ENCODE measurements at places on chromosomes 2 and 18.

DNA sequence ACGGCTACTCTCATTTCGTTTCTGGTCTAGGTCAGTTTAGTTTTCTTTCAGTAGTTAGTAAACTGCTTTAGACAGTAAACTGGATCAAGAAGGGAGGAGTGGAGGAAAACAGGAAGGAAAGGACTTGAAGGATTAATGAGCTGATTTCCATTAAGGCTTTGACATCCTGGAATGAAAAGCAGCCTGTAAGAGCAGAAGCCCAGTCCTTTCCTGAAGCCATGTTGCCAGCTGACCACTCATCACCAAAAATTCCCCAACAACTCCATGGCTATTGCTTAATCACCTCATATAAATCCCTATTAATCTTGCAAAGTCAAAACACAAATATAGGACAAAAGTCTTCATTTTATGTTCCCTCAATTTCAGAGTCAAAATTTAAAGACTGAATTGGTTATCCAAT, 113.7 kb upstream of the ZFP36L2 start:
- DNase-seq: no peak

- no peak for DNase-seq
These were observed 263.7 kb upstream of the SPOPL start for GRCh38 chr2:138237667-138238384.

DNA sequence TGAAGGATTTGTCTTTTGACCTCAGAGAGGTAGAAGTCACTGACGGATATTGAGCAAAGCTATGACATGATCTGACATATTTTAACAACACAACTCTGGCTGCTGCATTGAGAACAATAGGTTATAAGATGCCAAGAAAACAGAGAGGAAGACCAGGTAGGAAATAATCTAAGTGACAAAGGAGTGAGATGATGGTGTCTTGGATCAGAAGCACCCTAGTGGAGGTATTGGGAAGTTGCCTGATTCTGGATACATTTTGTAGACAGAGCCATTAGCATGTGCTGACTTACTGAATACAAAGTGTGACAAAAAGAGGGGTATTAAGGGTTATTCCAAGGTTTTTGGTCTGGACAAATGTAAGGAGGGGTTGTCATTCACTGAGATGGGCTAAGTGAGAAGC, 1438.1 kb downstream of the DPP10 start:
- no peak for DNase-seq

GRCh38 chr2:225598426-225598825, 198.9 kb downstream of the NYAP2 start:
- DNase-seq: no peak

DNA sequence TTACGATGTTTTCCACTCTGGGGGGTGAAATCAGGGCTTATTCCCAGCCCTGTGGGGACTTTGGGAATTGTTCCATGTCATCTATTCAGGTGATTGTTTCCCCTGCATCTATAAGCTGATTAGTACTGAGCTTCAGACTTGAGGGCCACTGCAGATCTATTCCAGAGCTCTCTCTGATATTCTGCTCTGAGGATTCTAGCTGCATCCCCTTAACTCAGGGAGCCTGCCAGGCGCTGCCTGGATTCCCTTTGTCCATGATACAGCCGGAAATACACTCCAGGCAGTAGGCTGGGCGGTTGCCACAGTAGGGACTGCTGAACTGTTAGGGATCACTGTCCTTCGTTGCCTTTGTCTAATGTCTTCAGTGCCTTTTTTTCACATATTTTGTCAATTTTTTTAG, 31.3 kb downstream of the PTRHD1 start:
- no peak for DNase-seq

DNA sequence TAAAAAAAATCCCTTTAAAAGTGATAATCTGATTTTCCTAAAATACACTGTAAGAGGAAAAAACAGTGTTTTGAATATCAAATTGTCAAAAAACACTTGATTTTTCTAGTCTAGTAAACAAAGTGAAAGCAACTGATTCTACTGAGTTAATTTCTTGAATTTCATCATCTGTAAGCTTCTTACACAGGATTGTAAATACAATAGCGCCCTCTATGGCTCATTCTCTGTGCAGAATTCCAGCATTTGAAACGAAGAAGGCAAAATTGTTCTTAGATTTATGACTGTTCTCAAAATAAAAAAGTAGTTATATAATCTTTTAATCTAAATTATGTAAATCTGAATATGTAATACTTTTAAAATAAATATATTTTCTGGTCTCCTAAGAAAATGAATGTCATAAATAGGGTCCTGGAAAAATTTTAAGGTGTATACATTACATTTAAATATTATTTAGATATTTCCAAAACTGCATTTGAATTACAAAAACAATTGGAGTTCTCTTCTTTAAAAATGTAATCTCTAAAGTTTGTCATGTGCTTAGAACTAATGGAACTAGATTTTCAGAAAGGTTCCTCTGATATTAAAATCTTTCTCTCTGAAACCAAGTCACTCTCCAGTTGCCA, 176.9 kb upstream of the MC4R start:
- DNase-seq: peak; percentile 27

- DNase-seq: no peak
These were observed 32.0 kb upstream of the PLB1 start for GRCh38 chr2:28463893-28464292.

DNA sequence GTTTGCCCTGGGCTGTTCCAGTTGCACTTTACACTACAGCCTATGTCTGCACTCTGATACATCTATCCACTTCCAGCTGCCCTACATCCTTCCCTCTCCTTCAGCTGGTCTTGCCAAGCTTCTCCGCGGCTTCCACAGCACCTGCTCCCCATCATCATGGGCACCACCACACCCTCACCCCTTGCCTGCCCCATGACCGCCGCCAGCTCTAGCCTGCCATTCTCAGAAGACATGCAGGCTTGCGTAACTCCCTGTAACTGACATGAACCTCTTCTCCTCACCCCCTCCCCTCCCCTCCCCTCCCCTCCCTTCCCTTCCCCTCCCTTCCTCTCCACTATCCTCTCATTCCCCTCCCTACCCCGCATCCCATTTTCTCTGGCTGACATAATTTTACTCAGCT, 46.0 kb downstream of the PAX8 start:
- DNase-seq: no peak

- no peak for DNase-seq
These were observed 8.8 kb downstream of the IMMT start for GRCh38 chr2:86186431-86186830.

GRCh38 chr2:236971131-236971821, 114.4 kb upstream of the COPS8 start:
- DNase-seq: no peak

DNA sequence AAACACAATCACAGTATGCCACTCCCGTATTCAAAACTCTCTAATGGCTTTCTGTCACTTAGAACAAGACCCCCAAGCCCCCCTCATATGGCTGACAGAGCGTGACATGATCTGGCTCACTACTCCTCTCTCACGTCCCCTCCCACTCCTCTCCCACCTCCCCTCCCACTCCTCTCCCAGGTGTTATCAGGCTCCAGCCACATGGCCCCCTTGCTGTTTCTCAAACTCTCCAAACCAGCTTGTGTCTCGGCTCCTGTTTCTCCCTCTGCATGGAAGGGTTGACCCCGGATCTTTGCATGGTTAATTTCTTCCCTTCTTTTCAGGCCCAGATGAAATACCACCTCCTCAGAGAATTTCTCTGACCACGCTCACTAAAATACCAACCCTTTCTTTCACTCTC, 180.8 kb downstream of the SLC8A1 start:
- no peak for DNase-seq

DNA sequence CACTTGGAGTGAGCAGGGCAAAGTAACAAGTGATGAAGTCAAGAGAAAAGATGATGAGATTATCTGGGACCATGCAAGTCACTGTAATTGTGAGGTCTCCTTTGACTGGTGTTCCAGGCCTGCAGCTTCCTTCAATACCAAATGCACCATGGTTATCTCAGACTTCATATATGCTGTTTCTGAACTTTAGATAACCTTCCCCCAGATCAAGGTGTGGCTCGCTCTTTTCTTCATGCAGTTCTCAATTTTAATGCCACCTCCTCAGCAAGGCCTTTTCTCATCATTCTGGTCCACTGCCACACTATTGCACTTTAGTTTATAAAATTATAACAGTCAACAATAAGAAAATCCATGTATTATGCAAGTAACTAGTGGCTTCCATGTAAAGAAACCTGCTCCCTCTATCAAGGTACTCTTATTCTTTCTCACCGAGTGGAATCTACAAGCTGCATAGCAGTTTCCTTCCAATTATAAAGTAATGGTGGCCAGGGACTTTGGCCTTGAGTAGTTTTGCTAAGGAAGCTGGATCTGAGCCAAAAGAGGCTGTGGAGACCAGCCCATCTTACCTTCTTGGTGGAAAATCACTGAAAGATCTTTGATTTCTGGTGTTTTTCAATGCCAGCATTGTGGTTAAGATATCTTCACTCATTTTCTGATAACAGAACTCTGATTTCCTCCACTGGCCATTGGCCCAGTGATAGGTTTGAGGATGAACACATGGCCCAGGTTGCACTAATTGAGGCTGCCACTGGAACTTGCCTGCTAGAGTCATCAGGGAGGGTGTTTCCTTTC, 113.6 kb downstream of the KCNE4 start:
- DNase-seq: no peak

DNA sequence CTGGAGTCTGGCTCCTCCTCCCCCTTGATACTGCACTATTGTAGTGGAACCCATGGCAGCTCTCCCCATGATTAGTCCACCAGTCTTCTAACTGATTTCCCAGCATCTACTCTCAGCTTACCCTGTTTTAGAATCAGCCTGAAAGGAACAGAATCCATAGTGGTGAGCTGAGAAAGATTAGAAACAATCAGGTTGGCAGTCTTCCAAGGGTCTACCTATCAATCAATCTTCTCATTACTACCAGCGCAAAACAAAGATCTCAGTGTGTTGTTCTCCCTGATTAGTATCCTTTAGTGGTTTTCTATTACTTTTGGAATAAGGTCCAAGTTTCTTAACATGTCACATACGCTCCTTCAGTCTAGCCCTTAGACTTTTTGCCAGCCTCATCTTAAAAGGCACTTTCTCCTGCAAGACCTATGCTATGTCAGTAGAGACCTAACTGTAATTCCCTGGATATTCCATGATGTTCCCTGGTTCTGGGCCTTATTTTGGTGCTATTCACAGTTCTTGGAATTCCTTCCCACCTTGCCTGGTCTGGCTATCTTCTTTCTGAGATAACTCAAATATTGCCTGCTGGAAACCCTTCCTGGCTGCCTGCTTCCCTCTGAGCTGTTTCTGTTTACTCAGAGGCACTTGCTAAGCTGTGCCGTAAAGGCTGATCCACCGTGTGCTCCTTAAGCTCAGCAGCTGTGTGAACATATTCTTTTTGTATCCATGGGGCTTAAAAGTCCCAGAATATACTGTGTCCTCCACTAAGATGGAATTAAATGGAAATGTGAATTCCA, 32.6 kb downstream of the LAMA3 start:
- DNase-seq: no peak

- DNase-seq: peak; percentile 48
These were observed 113.4 kb upstream of the MCFD2 start for GRCh38 chr2:47028846-47029560.

DNA sequence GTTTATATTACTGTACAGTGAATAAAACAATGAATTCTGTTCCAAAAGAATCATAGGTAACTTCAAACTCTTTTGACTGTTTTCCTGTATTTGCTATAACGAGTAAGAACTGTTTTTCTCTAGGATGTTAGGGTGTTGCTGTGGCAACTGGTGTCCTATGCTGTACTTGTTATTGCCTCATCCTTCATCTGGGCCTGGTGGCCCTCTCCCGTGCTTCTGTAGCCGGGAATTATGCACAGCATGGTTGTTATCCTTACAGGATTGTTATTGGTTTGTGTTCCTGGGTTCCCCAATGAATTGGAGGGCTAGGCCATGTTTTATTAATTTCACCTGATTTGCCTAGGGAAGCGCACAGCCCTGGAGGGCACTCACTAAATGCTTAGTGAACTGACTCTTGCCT, 279.2 kb downstream of the PTPRM start:
- DNase-seq: no peak

DNA sequence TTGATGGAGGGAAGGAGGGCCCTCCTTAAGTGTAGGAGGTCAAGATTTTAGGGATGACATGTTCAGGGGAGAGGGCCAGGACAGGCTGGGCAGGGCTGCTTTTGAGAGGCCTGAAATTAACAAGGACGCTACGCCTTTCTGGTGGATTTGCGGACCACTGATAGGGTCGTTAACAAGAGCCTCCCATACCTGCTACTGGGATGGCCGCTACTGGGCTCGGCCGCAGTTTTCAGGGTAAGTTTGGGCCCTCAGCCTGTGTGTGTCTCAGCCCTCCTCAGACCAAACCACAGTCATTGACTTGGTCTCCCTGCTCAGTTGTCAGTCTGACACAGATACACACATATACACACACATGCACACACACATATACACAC, 180.9 kb downstream of the SMAD2 start:
- DNase-seq: no peak

DNA sequence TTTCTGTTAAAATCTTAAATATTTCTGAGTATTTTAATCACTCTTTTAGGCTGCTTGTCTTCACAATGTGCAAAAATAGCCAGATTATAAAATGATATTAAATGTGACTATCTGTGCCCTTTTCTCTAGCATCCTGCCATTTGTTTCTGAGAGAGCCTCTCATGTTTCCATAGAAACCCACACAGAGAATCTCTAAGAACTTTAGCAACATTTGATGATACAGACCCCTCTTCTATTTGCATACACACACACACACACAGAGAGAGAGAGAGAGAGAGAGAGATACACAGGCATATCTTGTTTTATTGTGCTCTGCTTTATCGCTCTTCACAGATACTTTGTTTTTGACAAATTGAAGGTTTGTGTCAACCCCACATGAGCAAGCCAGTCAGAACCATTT, 134.5 kb upstream of the DDX18 start:
- no peak for DNase-seq

DNA sequence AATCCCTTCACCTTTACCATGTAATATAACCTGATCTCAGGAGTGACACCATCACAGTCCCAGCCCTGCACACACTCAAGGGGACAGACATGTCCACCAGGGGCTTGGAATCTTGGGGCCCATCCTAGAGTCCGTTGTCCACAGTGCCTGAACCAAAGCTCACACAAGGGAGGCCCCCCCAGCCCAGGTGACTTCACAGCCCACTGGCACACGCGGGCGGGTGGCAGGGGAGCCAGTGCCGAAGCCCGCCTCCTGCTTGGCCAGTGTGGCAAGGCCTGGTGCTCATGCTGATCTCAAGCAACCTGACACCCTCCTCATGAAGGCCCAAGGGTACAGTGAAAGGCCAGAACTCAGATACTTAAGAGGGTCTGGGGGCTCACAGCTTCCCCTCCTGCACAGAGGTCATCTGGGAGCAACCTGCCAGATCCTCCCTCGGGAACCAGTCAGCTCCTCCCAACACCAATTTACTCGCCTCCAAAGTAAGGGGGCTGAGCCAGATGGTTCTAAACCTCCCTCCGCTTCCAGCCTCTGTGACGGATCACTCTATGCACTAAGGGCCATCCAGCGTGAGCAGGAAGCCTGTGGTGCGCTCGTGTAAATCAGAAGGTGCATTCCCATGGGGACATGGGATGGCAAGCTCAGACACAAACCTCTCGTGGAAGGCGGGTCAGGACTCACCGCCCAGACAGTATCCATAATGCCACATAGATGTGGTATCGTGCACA, 3.2 kb upstream of the RAB17 start:
- DNase-seq: no peak
